HCT116 (cell line): ENCODE measurements at places on chromosomes 12 and 14.

- DNase-seq, result no peak
These were observed 105.5 kb downstream of the SYT1 start for GRCh38 chr12:78970041-78970440.

DNA sequence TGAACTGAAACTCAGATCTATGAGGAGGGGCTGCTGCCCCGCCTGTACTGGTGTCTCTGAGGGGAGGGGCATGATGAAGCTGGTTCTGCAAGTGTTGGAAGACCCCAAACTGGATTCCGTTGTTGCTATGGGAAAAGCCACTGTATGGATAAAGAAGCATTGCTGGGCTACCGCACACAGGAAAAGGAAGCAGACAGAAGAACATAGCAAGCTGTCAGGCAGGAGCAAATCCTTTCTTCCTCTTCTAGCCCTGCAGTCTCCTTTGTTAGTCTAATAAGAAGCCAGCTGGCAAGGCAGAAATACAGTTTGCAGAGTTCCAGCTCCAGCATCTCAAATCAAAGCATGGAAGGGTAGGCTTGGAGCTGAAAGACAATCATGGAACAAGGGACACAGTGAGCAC lies 26.3 kb upstream of the NR1H4 start:
- DNase-seq, result no peak

DNA sequence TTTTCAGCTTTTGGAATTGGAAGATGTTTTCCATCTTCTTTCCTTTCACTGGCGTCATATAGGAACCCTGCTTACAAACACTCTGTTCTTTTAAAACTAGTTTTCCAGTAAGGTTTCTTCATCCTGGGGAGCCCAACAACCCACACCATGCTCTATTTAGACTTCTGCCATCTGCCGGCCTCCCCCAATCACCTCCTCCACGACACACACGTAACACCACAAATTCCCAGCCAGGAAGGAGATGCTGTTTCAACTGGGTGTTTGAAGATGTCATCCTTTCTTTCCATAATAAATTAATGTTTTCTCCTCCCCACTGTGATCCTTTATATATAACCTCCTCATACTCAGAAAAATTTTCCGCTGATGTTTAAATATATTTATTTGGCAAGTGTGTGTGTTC lies 231.4 kb upstream of the DDHD1 start:
- DNase-seq, result no peak

GRCh38 chr12:53466640-53467039 lies 14.7 kb downstream of the PCBP2 start:
- no peak for DNase-seq
